ENCODE measurements at places on chromosomes 3 and 15. TPM values are rescaled to one million over a fixed set of nuclear protein-coding genes. Genes with fewer than 3 reads are reported as not detected.

Gene SPTSSB
- total RNA-seq = not detected

Gene PEAK1
- 26.3 TPM for total RNA-seq

Gene SI
- total RNA-seq = not detected

Gene TM4SF1
- 0.18 TPM for total RNA-seq

Gene PDZRN3
- total RNA-seq = not detected

Gene ITPKA
- 0.44 TPM for total RNA-seq

Gene UPK1B
- not detected for total RNA-seq

Gene SLC22A14
- not detected for total RNA-seq

Gene MAGI1
- 0.15 TPM for total RNA-seq

Gene MITF
- 0.38 TPM for total RNA-seq

DNA sequence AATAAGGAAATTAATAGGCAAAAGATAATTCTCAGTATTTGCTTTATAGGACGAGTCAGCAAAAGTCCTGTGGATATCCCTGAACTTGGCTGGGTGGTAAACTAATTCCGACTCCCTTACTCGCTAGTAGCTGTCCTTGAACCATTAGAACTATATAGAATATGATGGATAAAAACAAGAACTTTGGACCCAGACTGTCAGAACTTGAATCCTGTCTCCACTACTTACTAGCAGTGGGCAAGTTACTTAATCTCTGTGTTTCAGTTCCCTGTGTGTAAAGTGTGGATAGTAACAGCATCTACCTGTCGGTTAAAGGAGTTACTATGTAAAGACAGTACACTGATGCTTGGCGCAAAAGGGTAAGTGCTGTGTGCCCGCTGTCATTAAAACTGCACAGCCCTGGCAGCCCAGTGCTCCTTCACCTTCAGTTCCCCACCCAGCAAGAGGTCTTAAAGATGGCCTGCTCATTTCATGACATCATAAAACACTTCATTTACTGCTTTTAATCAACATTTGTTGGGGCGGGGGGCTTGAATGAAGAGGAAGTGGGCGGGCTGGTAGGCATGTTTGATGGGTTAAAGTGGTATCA, 7.3 kb downstream of the TPM1 start:
- H3K4me3 ChIP-seq = no peak overlapping the region
- H3K27ac ChIP-seq = peak overlapping the region; percentile 49
- H3K27me3 ChIP-seq = peaks cover 26% of the 10 kb centered on the region

DNA sequence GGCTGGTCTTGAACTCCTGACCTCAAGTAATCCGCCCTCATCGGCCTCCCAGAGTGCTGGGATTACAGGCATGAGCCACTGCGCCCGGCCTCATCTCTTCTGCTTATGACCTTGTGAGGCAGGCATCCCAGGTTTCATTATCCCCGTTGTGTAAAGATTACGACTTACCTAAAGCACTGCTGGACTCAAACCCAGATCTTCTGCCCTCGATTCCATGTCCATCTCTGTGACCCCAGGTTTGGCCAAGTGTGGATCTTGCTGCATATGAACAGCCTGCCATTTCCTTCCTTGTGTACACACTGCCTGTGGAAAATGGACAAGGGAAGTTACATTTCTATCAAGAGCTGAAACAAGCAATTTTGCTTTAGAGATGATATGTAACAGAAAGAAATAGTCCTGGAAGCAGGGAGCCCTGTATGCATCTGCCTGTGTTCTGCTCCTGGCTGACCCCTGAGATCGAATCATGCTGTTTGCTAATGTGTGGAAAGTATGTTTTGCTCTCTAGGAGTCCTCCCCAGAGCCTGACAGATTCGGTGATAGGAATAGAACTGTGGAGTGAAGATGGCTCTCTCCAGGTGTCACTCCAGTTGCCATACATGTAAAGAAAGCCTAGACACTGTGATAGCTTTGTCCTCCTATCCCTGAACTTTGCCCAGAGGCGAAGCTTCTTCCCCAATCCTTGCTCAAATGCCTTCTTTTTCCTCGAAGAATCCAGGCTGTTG, 11.8 kb upstream of the LIPC start:
- DNase-seq = no peak
- no peaks in the 10 kb centered on the region for H3K36me3 ChIP-seq
- no peaks in the 10 kb centered on the region for H3K27me3 ChIP-seq
- no peak overlapping the region for H3K27ac ChIP-seq
- H3K4me3 ChIP-seq = no peak overlapping the region
- no peaks in the 10 kb centered on the region for H3K4me1 ChIP-seq

GRCh38 chr15:40048926-40049475, 10.0 kb upstream of the SRP14 start:
- H3K4me1 ChIP-seq = peaks cover 63% of the 10 kb centered on the region
- H3K27me3 ChIP-seq = no peaks in the 10 kb centered on the region
- H3K36me3 ChIP-seq = no peaks in the 10 kb centered on the region
- no peak for DNase-seq
- H3K4me3 ChIP-seq = no peak overlapping the region

- DNase-seq = no peak
- no peaks in the 10 kb centered on the region for H3K4me1 ChIP-seq
- H3K27ac ChIP-seq = no peak overlapping the region
- no peaks in the 10 kb centered on the region for H3K36me3 ChIP-seq
- H3K4me3 ChIP-seq = no peak overlapping the region
These were observed 41.9 kb downstream of the FAM43A start for GRCh38 chr3:194727435-194728128.

DNA sequence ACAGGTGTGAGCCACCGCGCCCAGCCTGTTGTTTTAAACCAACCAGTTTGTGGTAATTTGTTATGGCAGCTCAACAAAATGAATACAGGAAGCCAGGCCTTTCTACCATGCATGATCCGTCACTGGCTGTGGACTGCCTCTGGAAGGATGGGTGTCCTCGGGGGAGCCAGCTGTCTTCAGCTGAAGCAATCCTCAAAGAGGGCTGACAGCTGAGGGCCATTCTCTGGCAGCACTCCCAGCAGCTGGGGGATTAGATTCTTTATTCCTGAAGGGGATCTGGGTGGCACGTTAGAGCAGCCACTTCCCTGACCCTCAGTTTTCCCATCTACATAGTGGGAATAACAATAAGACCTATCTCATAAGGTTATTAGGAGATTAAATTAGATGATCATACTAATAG, 24.4 kb downstream of the POLR2M start:
- no peak for DNase-seq
- H3K27ac ChIP-seq = no peak overlapping the region
- no peak overlapping the region for H3K4me3 ChIP-seq
- no peaks in the 10 kb centered on the region for H3K36me3 ChIP-seq
- H3K4me1 ChIP-seq = no peaks in the 10 kb centered on the region

DNA sequence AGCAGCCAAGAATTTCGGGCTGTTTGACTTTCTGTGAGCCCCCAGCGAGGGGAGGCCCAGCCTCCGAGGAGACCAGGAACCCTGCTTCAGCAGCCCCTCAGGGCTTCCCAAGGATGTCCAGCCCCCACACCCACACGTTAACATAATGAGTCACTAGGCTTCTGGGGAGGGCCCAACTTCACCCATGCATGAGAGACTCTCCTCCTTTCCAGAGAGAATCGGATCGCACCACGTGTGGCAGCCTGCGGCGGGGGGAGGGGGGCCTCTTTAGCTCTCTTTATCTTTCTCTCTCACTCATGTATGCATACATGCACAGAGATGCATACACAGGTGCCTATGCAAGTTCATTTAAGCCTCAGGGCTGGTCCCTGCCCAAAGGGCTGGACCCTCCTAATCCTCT, 3.1 kb upstream of the AP2M1 start:
- H3K36me3 ChIP-seq = peaks cover 9% of the 10 kb centered on the region
- no peak overlapping the region for H3K27ac ChIP-seq
- peaks cover 12% of the 10 kb centered on the region for H3K4me1 ChIP-seq
- no peak overlapping the region for H3K4me3 ChIP-seq

DNA sequence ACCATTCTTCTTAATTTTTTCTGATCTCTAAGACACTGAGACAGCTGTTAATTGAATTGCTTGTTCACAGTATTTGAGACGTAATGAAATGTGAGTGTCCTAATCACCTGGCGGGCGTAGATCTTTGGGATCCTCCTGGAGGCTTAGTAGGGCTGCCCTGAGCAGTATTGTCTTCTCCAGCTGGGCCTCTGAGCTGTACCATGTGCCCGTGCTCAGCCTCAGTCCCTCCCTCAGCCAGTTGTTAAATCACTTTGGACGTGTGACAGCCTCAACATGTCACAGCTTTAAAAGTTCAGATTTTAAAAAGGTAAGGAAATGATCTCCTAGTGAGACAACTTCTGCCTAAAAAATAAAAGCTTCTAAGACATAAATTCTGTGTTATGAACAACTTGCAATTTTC, 35.5 kb downstream of the IGF1R start:
- no peak overlapping the region for H3K4me3 ChIP-seq
- DNase-seq = no peak
- no peaks in the 10 kb centered on the region for H3K36me3 ChIP-seq
- H3K4me1 ChIP-seq = peaks cover 22% of the 10 kb centered on the region

DNA sequence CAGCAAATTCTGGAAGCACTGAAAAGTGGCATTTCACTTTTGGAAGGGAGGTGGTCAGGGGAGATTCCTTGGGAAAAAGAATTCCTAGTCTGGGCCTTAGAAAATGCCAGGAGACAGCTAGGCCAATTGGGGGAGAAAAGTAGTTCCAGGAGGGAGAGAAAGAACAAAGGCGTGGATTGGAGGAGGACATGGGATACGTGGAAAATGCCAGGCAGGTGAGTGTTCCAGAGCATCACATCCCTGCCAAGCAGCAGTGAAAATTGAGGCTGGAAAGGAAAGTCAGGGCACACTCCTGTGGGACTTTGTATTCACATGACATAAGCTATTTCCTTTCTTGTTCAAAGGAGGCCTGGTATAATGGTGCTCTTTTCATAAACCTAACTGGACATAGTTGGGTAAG, 134.5 kb upstream of the WNT5A start:
- no peak overlapping the region for H3K27ac ChIP-seq
- H3K27me3 ChIP-seq = no peaks in the 10 kb centered on the region
- no peak overlapping the region for H3K4me3 ChIP-seq
- H3K4me1 ChIP-seq = no peaks in the 10 kb centered on the region
- DNase-seq = no peak
- no peaks in the 10 kb centered on the region for H3K36me3 ChIP-seq

GRCh38 chr3:47762233-47762632, 19.5 kb downstream of the SMARCC1 start:
- no peak overlapping the region for H3K4me3 ChIP-seq
- peak overlapping the region; percentile 46 for H3K27ac ChIP-seq
- H3K4me1 ChIP-seq = no peaks in the 10 kb centered on the region

DNA sequence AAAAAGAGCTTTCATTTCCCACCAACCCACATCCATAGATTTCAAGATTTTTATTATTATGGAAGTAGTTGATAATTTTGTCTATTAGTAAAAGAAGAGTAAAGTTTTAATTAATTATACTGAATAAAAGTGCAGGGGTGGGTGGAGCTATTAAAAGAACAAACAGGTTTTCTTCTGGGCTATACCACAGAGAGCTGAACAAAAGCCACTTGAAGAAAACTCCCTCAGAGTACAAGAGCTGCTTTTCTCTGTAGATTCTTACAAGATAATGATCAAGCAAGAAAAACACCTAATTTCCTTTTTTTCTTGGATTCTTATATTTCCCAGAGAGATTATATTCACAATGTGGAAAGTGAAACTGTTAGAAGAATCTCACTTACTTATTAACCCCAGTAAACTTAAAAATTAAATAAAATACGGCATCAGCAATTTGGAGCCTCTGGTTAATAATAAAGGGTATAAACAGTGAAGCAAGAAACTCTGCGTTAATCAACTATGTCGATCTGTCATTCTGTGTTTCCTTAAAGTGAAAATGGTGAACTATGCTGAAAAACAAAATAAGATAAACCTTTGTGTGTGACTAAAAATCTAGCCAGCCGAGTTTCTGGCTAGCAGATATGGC, 84.9 kb downstream of the THBS1 start:
- no peaks in the 10 kb centered on the region for H3K4me1 ChIP-seq
- no peak overlapping the region for H3K4me3 ChIP-seq
- H3K36me3 ChIP-seq = no peaks in the 10 kb centered on the region
- H3K27me3 ChIP-seq = no peaks in the 10 kb centered on the region
- DNase-seq = no peak

GRCh38 chr15:57138349-57138788, 219.9 kb downstream of the TCF12 start:
- no peak for DNase-seq
- H3K27ac ChIP-seq = no peak overlapping the region
- no peak overlapping the region for H3K4me3 ChIP-seq
- H3K27me3 ChIP-seq = no peaks in the 10 kb centered on the region
- H3K36me3 ChIP-seq = no peaks in the 10 kb centered on the region

DNA sequence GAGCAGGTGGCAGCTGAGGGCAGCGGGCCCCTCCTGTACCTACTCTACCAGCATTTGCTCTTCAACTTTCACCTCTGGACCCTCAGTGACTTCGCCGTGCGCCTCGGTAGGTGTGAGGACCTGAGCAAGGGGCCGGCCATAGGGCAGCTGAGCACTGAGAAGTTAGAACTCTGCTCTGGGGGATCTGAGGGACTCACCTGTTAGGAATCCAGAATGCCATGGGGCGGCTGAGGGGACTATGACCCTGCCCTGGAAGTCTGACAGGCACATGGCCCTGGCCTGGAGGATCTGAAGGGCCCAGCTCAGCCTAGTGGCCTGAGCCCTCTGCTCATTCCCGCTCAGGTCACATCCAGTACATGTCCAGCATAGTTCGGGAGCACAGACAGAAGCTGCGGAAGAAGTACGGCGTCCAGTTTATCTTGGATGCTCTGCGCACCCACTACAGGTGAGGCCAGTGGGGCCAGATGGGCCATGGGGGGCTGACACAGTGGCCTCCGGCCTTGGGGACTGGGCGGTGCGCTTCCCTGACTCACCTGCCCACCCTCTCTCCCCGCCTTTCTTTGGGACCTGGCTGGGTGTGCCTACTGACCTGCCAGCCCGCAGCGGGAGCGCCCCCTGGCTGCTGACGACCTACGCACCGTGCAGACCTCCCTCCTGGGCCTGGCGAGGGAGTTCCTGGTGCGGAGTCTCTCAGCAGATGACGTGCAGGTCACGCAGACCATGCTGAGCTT, 18.8 kb downstream of the NBEAL2 start:
- no peaks in the 10 kb centered on the region for H3K27me3 ChIP-seq
- H3K4me3 ChIP-seq = no peak overlapping the region
- H3K36me3 ChIP-seq = peaks cover 39% of the 10 kb centered on the region

GRCh38 chr3:56688191-56688590, 5.1 kb upstream of the TASOR start:
- H3K27ac ChIP-seq = no peak overlapping the region
- H3K4me3 ChIP-seq = no peak overlapping the region
- peaks cover 7% of the 10 kb centered on the region for H3K4me1 ChIP-seq
- H3K36me3 ChIP-seq = no peaks in the 10 kb centered on the region

DNA sequence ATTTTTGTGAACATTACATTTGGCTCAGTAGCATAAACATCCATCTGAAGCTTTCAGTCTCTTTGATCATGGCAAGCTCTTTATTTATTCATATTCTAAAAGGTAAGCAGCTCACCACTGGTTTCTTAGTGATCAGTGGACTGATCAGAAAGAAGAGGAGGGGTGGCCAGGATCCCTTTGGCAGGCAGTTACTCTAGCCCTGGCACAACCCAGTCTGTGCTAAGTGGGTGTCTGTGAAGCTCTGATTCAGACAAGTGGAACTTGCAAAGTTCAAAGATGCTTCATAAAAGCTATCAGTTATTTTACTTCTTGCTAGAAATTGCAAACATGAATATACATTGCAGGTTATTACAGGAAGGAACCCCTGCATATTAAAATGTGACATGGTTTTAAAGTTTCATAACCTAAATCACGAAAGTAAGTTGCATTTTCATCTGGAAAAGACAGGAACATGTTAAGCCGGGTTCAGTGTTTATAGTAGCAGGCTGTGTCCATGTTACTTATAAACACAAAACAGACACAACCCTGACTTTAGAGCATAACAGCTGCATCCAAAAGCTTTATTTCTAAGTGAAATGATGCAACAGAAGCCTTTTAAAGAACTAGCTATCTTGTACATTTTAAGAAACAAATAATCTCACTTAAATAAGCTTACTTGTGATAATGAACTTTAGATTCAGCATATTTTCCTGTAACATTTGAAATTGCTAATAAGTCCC, 785.3 kb downstream of the MCTP2 start:
- no peak overlapping the region for H3K4me3 ChIP-seq
- H3K27ac ChIP-seq = no peak overlapping the region
- no peak for DNase-seq
- no peaks in the 10 kb centered on the region for H3K27me3 ChIP-seq
- H3K36me3 ChIP-seq = no peaks in the 10 kb centered on the region

Data from CD8-positive, alpha-beta memory T cell (primary cell).